ENCODE measurements at places on chromosomes 12 and 14.

DNA sequence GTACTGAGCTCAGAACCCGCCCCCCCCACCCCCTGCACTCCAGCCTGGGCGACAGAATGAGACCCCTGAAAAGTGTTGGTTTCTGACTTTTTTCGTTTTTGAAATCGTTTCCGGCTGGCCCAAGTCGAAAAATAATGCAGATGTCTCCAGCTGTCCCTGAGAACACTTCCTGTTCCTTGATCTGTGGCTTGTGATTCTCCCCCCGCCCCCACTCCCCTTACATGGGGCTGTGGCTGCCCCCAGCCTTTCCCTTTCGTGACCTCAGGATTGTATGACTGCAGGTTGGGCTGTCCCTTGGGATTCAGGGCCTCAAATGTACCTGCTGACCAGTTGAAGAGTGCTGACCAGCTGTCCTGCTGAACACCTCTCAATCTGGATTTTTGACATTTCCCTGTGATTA lies 34.1 kb downstream of the NOC4L start:
- DNase-seq: no peak

DNA sequence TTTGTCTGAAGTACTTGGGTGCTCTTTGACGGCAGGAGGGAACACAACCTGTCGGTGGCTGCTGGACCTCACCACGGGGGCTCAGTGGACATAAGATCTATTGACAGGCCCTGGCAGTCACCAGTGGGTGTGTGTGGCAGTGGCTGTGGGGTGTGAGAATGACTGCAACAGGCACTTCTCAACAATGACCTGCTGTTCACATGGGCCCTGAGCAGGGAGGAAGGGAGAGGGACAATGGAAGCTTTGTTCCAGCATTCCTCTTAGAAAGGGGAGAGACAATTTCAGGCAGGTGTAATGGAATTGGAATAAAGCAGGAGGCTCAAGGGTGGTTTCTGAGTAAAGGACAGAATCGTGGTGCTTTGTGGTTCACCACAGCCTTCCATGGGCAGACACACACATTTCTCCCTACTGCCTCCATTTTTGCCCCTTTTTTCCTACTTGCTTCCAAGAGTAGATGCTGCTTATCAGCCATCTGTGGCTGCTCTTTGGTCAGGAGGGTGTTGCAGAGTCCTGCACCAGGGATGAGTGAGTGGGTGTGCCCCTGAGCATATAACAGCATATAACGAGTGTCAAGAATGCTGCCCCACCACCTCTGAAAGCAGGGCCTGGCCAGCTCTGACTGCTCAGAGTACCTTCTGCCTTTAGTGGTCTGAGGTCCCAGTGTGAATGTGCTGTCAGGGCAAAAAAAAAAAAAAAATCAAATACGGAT lies 267.7 kb downstream of the RASSF9 start:
- no peak for DNase-seq

- DNase-seq: no peak
Measured at GRCh38 chr12:72888693-72889092, 616.5 kb downstream of the TRHDE start.

DNA sequence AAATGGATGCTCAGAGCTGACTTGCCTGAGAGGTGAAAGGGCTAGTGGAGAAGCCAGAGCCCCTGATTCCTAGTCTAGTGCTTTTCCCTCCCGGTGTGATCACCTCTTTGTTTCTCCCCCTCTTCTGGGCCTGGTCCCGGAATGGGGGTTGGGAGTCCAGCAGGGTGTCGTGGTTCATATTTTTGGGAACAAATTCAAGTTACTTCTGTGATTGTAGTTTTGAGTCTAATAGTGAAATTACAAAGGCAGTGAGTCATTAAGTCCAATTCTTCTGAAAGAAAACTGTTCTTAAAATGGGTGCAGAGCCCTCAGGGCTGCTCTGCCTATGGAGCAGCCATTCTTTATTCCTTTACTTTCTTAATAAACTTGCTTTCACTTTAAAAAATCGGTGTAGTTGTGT lies 7.6 kb downstream of the SUSD6 start:
- no peak for DNase-seq

Measured in NCI-H1930 (cell line).